ENCODE measurements at places on chromosomes 2 and 18.

GRCh38 chr2:38945911-38946310, 56.2 kb downstream of the ARHGEF33 start:
- DNase-seq: no peak

- peak; percentile 21 for DNase-seq
These were observed 112.0 kb upstream of the NDUFV2 start for GRCh38 chr18:8990276-8991031.

DNA sequence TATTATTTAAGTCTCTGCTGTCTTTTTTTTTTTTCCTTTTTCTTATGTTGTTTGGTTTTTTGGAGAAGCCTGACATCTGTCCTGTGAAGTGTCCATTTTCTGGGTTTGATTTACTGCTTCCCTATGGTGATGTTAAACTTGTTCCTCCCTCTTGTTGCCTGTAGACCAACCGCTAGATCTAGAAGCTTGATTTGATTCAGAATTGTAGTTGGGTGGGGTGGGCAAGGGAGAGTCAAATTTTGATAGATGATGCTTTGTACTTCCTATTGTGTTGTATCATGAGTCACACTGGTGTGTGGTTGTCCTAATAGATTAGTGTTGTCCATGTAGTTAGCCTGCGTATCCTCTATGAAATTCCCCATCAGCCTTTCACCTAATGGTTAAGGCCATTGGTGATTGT, 35.4 kb downstream of the CAB39 start:
- DNase-seq: peak; percentile 48

DNA sequence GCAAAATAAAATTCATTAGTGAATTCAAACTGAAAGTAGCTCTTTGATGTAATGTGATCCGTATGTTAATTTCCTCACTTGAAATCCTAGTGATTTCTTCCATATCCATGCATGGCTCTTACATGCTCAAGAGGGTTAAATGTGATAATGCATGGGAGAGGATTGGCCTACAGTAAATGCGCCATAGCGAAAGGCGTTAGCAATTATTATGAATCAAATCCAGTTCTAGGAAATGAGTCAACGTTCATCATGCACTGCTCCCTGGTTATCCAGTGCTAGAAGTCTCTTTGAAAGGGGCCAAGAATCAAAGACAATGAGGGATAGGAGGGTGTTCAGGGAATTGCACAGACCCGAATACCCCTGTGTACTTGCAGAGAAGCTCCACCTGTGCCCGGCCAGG, 101.4 kb upstream of the RASGRP3 start:
- peak; percentile 88 for DNase-seq

DNA sequence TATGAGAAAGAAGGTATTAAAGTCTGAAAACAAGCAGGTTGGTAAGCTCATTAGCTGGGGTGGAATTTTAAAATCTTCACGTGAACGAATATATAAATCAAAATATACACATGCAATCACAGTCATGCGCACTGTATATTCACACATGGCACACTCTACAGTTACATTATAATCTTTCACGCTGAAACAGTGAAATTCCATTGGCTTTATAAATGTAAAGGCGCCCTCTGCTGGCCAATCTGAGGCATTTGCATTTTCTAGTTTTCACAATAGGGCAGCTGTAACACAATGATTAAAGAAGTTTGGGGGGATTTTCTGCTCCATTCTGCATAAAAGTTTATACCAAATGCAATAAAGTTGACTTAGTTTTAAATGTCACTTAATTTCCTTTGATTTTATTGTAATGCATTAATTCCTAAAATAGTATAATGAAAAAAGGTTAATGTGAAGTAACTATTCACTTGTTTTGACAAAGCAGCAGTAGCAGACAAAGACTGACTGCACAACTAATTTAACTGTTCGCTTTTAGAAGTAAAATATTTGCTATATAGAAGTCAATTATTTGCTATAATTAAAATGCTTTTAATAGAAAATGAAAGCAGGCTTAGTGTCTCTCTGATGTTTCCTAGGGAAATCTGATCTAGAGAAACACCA, 17.2 kb downstream of the IFIH1 start:
- peak; percentile 74 for DNase-seq

- DNase-seq: no peak
These were observed 81.7 kb downstream of the EPC2 start for GRCh38 chr2:148726228-148726627.
